ENCODE measurements at places on chromosomes 12 and 14.

- DNase-seq, result no peak
Measured at GRCh38 chr12:32116897-32117296, 10.2 kb downstream of the BICD1 start.

GRCh38 chr12:49807991-49808580, 20.1 kb downstream of the NCKAP5L start:
- no peak for DNase-seq

DNA sequence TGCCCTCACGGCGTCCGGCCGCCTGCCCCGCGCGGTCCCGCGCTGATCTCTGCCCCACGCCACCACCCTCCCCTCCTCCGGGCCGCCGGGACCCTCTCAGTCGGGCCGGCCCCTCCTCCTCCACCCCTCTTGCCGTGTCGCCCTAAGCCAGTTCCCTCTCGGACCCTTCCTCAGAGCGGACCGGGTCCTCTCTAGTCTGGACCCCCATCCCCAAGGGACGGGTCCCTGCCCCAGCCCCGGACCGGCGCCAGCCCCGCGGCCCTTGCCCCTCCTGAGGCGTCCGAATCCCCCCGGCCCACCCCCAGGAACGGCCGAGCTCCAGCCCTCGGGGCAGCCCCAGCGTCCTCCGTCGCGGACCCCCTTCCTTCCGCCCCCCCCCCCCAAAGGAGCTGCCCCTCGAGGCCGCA, 485 bp downstream of the PPP4R4 start:
- no peak for DNase-seq

DNA sequence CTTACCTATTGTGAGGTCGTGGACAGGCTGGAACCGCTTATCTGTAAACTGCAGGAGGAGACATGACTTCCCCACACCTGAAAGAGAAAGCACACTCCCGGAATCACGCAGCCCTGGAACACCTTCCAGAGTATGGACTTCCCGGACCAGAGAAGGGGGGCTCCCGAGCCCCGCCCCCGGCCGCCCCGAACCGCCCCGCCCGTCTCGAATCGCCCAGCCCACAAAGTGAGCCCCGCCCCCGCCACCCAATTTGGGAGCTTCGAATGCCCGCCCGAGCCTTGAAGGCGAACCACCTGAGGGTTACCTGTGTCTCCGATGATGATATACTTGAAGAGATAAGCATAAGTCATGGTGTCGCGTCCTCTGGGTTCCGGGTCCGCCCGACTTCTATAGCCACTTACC, 235 bp downstream of the RAB2B start:
- no peak for DNase-seq

- DNase-seq, result no peak
Measured at GRCh38 chr12:59578254-59578653, 17.6 kb upstream of the SLC16A7 start.

- DNase-seq, result no peak
Measured at GRCh38 chr14:90811641-90812040, 4.6 kb downstream of the TTC7B start.

DNA sequence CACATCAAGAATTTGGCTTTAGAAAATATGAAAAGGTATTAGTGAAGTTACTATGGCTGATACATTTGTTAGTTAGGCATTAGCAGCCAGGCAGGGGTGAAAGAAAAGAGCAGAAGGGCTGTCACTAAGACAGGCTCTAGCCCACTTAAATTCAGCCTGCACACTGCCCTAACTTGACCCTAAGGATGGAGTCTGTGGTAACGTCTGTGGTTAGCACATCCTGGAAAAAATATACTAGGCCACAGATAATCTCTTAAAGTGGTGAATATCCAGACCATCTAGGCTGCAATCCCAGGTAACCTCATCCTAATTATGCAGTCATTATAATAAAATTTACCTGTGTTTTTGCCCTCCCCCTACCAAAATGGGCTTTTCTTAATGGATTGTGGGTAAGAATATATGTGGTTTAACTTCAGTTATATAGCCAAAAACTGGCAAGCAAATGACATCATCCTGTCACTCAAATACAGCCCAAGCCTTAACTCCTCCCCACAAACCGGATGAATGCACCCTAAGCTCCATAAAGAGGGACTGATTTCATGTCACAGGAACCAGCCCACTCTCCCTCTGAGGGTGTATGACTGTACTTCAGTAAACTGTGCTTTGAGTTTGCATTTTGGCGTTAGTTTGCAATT, 440.9 kb downstream of the LRFN5 start:
- DNase-seq, result no peak

- DNase-seq, result no peak
Measured at GRCh38 chr14:22420598-22421186, 168.3 kb downstream of the DAD1 start.

GRCh38 chr12:72082986-72083820, 144.6 kb downstream of the TPH2 start:
- DNase-seq, result no peak

GRCh38 chr14:75934998-75935628, 46.7 kb downstream of the TGFB3 start:
- no peak for DNase-seq
